Breast epithelium (tissue), 4 donors: ENCODE measurements at places on chromosomes 6 and 20. TPM values are rescaled to one million over a fixed set of nuclear protein-coding genes. Genes with fewer than 3 reads are reported as not detected.

DNA sequence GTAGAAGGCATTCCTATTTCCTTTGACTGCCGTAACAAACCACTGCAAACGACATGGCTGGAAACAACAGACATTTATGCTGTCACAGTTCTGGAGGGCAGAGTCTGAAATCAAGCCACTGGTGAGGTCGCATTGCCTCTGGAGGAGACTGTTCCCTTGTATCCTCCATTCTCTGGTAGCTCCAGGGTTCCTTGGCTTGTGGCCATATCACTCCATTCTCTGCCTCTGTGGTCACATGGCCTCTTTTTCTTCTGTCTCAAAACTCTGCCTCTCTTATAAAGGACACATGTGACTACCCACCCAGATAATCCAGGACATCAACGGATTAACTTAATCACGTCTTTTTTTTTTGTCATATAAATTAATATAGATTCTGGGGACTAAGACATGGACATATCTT, 84.4 kb downstream of the LYRM2 start:
- DNase-seq = no peak

DNA sequence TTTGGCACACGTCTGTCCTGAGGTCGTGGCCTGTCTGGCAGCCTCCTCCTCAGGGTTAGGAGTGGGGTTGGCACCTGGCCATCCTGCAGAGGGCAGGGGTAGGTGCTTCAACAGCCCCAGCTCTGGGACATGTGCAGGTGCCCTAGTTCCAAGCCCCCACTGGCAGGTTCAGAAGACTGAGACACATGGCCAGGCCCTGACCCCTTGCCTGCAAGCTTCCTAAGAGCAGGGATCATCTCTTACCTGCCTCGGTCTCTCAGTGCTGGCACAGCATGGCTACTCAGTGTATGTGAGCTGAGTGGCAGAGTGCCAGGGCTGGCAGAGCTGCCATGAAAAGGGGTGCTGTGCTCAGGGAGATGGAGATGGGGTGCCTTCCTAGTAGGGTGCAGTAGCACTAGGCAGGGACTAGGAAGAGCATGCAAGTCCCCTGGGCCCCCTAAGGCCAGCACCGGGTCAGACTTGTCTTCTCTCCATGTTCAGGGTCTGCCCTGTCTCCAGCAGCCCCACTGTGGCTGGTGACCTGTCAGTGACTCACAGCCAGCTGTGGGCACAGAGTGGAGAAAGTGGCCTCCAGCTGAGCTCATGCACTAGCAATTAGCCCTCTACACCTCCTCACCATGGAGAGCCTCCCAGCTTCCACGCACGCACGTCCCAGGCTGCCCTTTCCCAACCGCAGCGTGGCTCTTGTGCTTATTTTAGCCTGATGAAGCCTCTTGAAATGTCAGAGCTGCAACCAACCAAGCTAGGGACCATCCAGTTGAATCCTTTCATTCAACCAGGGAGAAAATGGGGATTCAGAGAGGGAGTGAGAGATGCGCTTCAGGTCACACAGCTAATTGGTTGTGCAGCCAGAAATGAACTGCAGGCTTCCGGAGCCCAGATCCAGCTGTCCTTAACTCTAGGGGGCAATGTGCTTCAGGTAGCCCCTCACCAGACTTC, 116.6 kb downstream of the MRPL14 start:
- no peak for DNase-seq

DNA sequence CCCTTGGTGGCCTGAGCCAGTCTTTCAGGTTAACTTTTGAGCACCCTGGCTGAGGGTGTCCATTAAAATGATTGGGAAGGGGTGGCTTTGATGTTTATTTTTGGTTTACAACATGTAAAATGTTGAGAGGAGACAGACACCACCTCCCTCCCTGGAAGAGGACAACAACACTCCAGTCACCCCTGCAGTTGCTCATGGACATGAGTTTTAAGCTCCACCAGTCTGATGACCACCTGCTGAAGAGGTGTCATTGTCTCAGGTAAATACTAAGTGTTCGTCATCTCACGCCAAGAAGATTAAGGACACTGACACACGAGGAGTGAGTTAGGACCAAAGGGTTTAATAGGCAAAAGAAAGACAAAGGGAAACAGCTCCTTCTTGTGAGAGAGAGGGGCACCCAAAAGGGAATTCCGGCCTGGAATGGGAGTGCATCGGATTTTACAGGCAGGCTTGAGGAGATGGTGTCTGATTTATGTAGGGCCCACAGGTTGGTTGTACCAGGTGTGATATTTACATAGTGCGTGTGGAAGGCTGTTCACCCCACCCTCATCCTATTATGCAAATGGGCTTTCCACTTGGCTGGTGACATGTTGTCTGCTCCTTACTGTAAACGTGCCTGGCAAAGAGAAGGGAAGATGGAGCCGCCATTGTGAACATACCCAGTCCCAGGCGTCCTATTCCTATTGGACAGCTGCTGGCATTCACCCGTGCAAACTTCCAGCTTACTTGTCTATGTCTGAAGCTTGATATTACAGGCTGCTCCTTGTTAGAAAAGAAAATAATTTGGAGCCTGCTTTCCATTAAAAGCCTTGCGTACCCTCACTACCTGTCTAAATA, 6.6 kb downstream of the HLA-B start:
- DNase-seq = no peak

- no peak for DNase-seq
Measured at GRCh38 chr20:64103871-64104666, 3.3 kb downstream of the NPBWR2 start.

DNA sequence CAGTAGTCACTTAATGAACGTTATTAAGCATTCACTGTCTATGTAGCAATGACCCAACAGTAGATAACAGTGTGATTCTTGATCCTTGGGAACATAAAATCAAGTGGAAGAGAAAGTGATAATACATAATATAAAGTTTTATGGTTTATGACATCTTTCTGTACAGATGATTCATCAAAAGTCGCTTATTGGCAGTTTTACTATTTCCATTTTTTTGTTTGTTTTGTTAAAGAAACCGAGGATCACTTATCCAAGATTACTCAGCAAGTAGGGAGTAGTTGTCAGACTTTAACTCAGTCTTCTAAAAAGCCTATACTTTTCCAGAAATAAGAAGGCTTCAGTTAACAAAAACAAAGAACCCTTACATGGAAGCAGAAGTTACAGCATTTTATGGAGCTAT, 260.8 kb downstream of the ZFAND3 start:
- DNase-seq = no peak

DNA sequence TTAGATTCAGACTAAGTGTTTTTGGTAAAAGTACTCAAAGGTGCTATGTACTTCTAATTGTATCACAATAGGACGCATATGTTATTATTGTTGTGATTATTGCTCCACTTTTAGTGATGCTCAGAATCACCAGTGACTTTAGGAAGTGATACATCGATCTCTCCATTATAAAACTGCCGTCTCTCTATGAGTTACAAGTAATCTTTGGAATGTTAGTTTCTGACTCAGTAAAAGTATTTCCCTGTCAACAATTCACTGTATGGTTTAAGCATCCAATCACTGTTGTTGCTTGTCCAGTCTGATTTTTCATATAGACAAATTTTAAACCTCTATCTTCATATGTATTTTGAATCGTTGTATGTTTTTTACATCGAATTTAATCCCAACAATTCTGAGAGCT, 9.4 kb downstream of the DCBLD1 start:
- DNase-seq = no peak

The FLRT3 gene
- total RNA-seq = under 0.01 TPM

The PKIB gene
- total RNA-seq = 22.3 TPM

The ULBP3 gene
- 0.64 TPM for total RNA-seq
